ENCODE measurements at places on chromosomes 6 and 20.

DNA sequence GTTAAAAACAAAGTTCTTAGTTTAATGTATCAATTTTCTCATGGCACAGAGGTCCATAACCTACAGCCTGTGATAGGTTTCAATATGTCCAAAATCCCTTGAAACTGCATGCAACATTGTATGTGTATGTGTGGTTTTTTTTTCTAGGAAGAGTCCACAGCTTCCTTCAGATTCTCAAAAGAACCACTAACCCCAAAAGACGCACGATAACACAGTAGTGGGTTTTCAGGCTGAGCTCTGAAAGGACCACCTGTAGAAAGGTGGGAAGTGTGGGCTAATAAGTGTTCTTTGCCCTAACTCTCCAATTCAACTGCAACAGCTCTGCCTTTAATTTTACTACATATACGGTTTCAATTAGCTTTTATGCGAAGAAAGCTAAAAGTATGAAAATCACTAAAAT is 11.5 kb upstream of the KATNA1 start:
- no peak for DNase-seq

DNA sequence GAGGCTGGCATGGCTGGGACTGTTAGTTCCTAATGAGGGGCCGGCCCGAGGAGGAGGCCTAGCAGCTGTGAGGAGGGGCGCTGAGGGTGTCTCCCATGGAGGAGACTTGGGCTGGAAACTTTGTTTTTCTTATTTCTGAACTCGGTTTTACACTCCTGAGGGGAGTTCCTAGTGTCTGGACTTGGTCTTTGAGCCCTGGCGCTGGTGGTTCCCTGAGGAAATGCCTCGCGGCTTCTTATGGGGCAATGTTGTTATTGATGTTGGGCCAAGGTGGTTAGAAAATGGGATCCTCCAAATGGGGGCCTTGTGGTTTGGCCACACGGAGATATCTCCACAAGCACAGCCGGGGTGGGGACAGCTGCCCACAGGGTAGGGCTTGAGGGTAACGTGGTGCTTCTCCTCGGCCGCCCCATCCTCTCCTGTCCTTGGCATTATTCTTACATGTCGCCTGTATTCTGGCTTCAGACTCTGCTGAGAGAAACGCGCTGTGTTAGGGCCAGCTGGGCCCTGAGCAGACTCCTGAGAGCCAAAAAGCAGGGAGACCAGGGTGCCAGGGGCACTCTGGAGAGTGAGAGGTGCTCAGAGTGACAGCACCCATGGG is 136.9 kb downstream of the FOXO3 start:
- DNase-seq = no peak

DNA sequence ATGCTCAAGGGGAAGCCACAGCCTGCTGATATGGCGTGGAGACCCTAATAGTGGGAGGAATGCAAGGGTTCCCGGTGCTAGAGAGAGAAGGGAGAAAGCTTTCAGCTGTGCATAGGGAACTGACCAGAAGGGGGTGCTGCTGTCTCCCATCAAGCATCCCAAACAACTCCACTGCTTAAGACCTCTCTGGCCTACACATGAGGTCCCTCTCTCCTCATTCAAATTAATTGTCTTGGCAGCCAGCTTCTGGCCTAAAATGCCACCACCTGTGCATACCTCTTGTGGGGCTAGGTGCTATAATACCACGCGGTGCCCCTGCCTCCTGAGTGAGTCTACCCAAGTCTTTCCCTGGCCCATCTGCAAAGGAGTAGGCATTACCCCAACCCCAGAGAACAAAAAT is 14.5 kb downstream of the ADISSP start:
- peak; percentile 55 for DNase-seq

GRCh38 chr6:3899970-3900439 is 50.8 kb downstream of the FAM50B start:
- DNase-seq = no peak

DNA sequence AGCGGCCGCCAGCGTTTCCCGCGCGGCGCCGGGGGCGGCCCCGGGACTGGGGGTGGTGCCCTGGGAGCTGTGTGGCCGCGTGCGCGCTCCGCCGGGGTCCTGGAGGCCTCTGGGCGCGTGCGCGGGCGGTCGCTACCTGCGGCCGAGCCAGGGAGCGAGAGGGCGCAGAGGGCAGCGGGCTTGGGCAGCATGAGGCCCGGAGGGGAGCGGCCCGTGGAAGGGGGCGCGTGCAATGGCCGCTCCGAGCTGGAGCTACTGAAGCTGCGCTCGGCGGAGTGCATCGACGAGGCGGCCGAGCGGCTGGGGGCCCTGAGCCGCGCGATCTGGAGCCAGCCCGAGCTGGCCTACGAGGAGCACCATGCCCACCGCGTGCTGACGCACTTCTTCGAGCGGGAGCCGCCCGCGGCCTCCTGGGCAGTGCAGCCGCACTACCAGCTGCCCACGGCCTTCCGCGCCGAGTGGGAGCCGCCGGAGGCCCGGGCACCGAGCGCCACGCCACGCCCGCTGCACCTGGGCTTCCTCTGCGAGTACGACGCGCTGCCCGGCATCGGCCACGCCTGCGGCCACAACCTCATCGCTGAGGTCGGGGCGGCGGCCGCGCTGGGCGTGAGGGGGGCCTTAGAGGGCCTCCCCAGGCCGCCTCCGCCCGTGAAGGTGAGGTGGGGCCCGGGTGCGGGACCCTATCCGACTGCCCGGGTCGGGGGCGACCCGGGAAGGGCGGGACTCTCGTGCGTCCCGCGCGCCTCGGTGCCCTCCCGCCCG is at the start of gene PM20D2:
TSS of gene PM20D2 (plus strand) at position 100 of the 762 bp plus-strand sequence. CDS start at position 190, 90 bp downstream.
- peak; percentile 64 for DNase-seq

- no peak for DNase-seq
These were observed 68.9 kb upstream of the AFDN start for GRCh38 chr6:167757821-167758220.

- no peak for DNase-seq
These were observed 17.5 kb downstream of the FYN start for GRCh38 chr6:111855753-111856152.

- DNase-seq = no peak
These were observed 318.5 kb downstream of the C6orf118 start for GRCh38 chr6:164990901-164991300.

DNA sequence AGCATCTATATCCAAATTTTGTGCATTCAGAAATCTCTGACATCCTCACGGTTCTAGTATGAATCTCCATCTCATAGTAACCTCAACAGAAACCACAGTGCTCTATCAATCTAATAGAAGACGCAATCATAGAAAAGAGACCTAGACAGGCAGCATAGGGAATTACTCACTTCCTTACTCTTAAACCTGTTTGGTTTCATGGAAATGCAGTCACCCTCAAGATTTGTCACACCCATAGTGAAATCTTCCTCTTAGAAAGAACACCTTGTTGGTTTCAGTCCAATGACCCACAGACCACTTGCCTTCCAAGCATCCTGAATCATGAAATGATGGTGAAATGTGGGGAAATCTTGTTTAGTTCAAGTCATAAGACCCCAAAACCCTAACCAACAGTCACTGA is 166.1 kb upstream of the PRDM1 start:
- DNase-seq = no peak

DNA sequence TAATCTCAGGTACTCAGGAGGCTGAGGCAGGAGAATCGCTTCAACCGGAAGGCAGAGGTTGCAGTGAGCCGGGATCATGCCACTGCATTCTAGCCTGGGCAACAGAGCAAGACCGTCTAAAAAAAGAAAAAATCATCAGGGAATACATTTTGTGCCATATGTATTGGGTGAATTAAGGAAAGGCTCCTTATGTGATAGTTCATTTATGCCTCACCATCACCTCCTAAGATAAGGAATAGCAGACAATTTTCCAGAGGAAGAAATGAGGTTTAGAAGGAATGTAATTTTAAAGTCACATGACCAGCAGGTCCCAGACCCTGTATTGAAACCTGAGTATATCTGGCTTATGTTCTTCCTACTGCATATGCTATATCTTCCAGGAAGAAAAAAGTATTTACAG is 93.9 kb upstream of the FOXC1 start:
- DNase-seq = no peak

- DNase-seq = no peak
These were observed 124.5 kb upstream of the TENT5A start for GRCh38 chr6:81876971-81877370.

- no peak for DNase-seq
These were observed 35.7 kb downstream of the CSNK2A1 start for GRCh38 chr20:507761-508332.

DNA sequence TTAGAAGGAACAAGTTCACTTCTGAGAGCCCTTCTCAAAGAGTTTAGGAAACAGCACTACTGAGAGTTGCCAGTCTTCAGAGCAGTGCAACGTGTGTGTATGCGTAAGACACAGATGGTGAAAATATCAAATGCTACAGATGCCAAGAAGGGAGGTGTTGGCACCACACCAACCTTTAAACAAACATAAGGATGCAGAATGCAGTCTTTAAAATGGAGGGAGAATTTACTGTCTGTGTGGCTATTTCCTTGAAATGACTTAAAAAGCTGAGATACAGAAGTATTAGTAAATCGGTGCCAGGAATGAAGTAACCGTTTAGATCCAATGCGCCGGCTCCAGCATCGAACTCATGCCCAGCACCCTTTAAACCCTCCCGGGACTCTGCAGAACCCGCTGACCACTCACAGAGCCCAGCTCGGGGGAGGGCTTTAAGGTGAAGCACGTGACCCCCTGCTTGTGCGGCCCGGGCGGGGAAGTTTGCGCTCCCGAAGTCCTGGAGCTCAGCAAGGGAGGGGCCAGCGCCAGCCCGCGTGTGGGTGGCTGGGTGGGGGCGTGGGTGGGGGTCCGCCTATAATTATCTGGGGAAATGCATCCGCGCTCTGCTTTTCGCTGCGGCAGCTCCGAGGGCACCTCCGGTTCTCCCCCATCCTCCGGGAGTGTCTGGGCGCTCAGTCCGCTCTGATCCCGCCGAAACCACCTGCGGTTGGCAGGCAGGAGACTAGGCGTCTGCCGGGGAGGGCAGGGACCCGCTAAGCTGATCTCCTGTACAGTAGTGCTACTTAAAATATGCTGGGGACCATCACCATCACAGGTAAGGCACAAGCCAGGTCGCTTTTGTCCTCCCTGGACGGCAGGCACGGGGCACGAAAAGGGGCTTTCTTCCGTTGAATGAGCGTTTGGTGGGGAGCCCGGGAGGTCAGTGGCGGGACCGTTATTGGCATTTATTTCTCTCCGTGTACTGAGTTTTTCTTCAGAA is 66.0 kb downstream of the ZBTB2 start:
- DNase-seq = peak; percentile 83

GRCh38 chr6:158799051-158799792 is 19.9 kb downstream of the EZR start:
- DNase-seq = peak; percentile 81

GRCh38 chr6:131065112-131065823 is 2.2 kb upstream of the EPB41L2 start:
- DNase-seq = no peak

DNA sequence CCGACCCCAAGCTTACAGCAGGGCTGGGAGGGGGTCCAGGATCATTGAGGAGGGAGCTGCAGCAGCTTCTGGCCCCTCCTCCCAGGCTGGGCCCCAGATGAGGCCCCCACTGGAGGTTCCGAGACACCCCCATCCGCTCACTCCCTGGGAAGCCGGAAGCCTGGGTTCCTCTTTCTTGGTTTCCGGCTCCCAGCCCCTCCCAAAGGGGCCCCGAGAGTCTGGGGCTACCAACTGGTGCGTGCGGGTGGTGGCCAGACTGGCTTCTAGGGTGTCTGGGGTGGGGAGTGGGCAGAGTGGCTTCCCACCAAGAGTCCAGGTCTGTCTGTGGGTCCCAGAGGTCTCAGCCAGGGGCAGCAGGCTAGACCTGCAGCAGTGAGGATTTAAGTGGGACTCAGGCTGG is 2.2 kb downstream of the RGS19 start:
- no peak for DNase-seq

DNA sequence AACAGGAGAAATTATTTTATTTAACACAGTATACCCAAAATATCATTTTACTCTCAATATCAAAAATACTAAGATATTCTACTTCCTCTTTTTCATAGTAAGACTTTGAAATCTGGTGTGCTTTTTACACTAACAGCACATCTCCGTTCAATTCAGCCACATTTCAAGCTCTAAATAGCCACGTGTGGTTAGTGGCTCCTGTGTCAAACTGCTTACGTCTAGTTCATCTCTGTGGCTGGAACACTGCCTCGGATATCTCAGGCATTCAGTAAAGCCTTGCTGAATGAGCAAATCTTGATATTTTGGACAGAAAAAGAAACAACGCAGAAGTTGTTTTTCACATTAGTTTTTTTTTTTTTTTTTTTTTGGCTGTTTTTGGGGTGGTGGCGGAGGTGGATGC is 136.1 kb downstream of the EYA4 start:
- no peak for DNase-seq

DNA sequence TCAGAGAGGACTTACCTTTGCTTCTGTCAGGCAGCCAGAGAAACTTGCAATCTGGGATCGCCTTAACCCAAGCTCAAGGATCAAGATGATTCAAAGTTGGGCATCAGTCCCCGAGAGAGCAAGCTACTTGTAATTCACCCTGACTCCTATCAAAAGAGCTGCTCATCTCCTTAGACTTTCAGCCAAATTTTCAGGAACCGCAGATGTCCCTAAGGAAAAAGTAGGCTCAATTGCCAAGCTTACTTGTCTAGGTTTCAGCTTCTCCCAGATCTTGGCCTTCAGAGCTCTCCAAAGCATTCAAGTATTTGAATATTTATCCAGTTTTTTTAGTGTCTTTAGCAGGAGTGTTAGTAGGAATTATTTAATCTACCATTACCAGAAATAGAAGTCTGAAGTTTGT is 434.1 kb upstream of the MMS22L start:
- DNase-seq = no peak

DNA sequence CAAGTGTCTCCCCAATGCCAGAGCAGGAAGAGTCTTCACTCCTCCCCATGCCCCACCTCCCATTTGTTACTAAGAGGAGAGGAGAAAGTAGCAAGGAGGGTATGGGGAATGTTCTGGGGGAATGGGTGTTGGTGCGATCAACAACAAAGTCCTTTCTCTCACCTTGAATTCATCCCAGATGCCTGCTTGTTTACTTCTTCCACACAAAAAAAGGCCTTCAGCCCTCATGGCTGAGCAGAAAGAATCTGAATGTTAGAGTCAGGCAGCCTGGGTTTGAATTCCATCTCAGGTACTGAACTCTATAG is 9.9 kb downstream of the MOG start:
- no peak for DNase-seq

- DNase-seq = no peak
These were observed 15.0 kb downstream of the RBM39 start for GRCh38 chr20:35726842-35727711.

GRCh38 chr20:31676609-31676989 is 38.9 kb downstream of the COX4I2 start:
- DNase-seq = no peak

DNA sequence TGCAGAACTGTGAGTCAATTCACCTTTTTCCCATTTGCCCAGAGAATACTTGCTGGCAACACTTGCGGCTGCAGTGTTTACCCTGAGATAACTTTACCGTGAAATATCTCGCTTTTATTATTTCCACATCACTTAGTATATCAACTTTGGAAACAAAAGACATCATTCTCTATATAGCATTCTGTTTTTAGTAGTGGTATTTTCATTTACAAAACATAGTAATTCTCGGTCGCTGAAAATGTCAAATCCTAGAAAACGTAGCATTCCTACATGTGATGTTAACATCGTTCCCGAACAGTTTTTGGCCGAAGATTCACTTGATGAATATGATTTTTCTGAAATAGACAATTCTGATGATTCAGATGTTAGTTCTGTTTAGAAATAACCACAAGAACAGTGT is 52.0 kb downstream of the NHLRC1 start:
- no peak for DNase-seq

- no peak for DNase-seq
These were observed 364.3 kb upstream of the HS3ST5 start for GRCh38 chr6:114707081-114707620.

All from ACHN (cell line).